ENCODE measurements at places on chromosomes 1 and 21. TPM values are rescaled to one million over a fixed set of nuclear protein-coding genes. Genes with fewer than 3 reads are reported as not detected.

DNA sequence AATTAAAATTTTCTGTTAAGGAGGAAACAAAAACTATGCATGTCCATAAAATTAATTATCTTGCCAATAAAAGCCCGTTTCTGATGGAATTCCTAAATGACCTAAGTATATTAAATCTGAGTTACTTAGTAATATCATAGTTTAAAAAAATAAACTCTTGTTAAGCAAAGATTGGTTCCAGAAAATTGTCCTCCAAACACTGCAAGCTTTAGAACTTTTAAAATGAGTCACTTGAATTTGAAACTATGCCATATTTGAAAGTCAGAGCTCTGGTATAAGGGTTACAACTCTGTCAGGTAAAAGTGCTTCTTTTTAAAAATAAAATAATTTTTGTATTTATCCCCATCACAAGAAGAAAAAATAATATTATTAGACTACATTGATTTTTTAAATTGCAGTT lies 409.5 kb downstream of the PLPP3 start:
- no peaks in the 10 kb centered on the region for H3K36me3 ChIP-seq
- H3K4me1 ChIP-seq, result no peaks in the 10 kb centered on the region
- H3K27ac ChIP-seq, result no peak overlapping the region

DNA sequence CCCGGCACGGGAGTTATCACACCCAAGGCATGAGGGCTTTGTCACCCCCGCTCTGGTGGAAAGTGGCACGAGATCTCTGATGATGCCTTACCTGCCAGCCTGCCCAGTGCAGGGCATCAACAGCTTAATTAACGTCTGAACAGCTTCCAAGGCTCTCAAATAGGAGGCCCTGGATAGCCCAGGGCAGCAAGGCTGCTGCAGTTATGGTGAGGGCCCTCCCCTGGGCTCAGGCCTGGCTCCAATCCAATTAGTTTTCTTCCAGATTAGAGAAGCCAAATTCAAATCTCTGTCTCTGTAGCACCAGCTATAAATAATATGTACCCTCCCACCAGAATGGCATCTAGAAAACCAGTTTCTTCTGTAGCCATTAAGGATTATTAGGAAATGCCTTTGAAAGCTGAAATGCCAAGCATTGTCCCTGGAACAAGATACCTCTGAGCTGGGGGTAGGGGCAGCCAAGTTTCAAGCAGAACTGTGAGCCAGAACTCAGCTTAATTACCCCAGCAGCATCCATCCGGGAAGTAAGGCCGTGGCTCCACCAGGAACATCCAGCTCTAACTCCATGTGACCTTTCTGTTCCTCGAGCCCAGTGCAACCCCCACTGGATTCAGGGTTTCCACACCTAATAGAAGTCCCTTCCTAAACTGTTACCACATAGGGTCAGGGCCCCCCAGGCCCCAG lies 12.5 kb downstream of the QSOX1 start:
- no peaks in the 10 kb centered on the region for H3K36me3 ChIP-seq
- no peak for DNase-seq
- no peak overlapping the region for H3K27ac ChIP-seq
- no peaks in the 10 kb centered on the region for H3K4me1 ChIP-seq
- no peaks in the 10 kb centered on the region for H3K27me3 ChIP-seq

GRCh38 chr1:84823511-84823910 lies 69.5 kb downstream of the LPAR3 start:
- H3K27ac ChIP-seq, result no peak overlapping the region
- H3K4me3 ChIP-seq, result no peak overlapping the region
- no peaks in the 10 kb centered on the region for H3K4me1 ChIP-seq
- no peak for DNase-seq
- H3K36me3 ChIP-seq, result no peaks in the 10 kb centered on the region

GRCh38 chr1:36948147-36948546 lies 86.2 kb downstream of the GRIK3 start:
- no peak overlapping the region for H3K27ac ChIP-seq
- H3K27me3 ChIP-seq, result peaks cover 3% of the 10 kb centered on the region
- DNase-seq, result no peak

The PRAMEF13 gene
- not detected for total RNA-seq

DNA sequence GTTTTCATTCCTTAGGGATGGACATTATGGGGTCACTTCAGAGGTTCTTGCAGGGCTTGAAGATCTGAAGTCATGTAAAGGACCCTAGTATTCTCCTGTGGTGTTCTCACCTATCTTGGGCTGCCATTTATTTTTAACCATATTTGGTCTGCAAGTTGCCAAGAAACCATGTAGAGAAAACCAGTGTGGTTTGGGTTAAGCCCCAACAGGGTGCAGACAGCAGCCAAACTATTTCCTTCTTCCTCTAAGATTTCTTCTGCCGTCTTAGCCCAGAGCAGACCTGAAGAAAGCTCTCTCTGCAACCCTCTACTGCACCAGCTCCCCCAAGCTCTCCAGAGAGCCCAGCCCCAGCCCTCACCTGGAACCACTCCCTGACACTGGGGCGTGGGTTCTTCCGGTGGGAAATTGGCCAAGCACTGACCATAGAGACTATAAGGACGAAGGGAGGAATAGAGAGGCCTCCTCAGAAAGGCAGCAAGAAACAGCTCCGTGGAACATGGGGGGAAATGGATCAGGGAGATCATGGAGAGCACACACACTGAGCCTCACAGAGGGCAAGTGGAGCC lies 136.6 kb downstream of the SYF2 start:
- H3K27ac ChIP-seq, result peak overlapping the region; percentile 71
- H3K27me3 ChIP-seq, result peaks cover 28% of the 10 kb centered on the region
- H3K4me3 ChIP-seq, result peak overlapping the region; percentile 31
- H3K36me3 ChIP-seq, result peaks cover 17% of the 10 kb centered on the region

- DNase-seq, result peak; percentile 35
- peaks cover 33% of the 10 kb centered on the region for H3K36me3 ChIP-seq
- peak overlapping the region; percentile 95 for H3K27ac ChIP-seq
- H3K4me3 ChIP-seq, result peak overlapping the region; percentile 46
- H3K27me3 ChIP-seq, result no peaks in the 10 kb centered on the region
Measured at GRCh38 chr1:243595527-243596210, 254.4 kb downstream of the AKT3 start.

The MPL gene
- not detected for total RNA-seq

DNA sequence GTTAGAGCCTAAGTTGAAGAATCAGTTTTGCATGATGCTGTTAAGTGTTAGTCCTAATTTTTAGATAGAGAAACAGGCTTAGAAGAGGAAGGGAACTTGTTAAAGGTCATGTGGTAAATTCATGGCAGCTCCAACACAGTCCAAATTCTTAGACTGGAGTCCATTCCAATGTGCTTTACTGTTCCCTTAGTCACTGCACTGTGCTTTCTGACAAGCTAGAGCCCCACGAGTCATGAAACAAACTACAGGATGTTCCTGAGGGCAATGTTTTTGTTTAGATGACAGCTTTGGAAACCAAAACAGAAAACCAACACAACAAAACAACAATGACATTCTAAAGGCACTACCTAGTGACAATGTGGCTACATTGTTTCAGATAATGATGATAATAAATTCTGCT lies 23.1 kb upstream of the RGS4 start:
- H3K4me3 ChIP-seq, result no peak overlapping the region
- no peak for DNase-seq
- H3K27ac ChIP-seq, result no peak overlapping the region
- no peaks in the 10 kb centered on the region for H3K27me3 ChIP-seq
- no peaks in the 10 kb centered on the region for H3K36me3 ChIP-seq

DNA sequence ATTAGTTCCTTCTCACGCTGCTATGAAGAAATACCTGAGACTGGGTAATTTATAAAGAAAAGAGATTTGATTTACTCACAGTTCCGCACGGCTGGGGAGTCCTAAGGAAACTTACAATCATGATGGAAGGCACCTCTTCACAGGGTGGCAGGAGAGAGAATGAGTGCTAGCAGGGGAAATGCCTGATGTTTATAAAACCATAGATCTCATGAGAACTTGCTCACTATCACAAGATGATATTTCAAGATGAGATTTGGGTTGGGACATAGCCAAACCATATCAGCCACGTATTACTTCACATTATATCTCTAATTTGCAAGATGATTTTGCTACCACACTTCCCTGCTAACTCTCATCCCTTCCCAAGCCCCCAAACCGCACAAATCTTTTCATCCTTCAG lies 9.1 kb downstream of the MNDA start:
- no peak overlapping the region for H3K27ac ChIP-seq
- H3K27me3 ChIP-seq, result no peaks in the 10 kb centered on the region
- no peaks in the 10 kb centered on the region for H3K36me3 ChIP-seq
- H3K4me1 ChIP-seq, result no peaks in the 10 kb centered on the region
- H3K4me3 ChIP-seq, result no peak overlapping the region

DNA sequence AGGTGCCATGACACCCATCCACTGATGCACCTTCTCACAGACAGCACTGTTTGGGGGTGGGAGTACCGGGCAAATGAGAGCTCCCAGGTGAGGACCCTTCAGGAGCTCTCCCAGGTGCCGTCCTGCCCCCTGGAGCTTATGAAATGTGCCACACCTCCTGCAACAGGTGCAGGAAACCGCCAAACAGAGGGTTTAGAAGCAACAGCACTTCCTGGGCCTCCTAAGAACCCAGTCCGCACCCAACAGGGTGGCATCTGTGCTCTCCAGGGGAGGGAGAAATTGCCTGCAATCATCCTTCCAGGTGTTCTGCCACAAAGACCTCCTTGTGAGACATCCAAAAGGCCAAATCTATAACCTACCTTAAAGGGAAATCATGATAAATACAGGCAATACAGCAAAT lies 87.7 kb upstream of the ATP1B1 start:
- no peak overlapping the region for H3K4me3 ChIP-seq
- H3K27me3 ChIP-seq, result peaks cover 8% of the 10 kb centered on the region
- no peaks in the 10 kb centered on the region for H3K36me3 ChIP-seq

The PRR9 gene
- total RNA-seq, result not detected

GRCh38 chr1:29783508-29784275 lies 547.4 kb downstream of the PTPRU start:
- no peaks in the 10 kb centered on the region for H3K4me1 ChIP-seq
- no peak overlapping the region for H3K27ac ChIP-seq
- peaks cover 13% of the 10 kb centered on the region for H3K27me3 ChIP-seq

The TFF2 gene
- not detected for total RNA-seq

The OLFML3 gene
- total RNA-seq, result 0.20 TPM

DNA sequence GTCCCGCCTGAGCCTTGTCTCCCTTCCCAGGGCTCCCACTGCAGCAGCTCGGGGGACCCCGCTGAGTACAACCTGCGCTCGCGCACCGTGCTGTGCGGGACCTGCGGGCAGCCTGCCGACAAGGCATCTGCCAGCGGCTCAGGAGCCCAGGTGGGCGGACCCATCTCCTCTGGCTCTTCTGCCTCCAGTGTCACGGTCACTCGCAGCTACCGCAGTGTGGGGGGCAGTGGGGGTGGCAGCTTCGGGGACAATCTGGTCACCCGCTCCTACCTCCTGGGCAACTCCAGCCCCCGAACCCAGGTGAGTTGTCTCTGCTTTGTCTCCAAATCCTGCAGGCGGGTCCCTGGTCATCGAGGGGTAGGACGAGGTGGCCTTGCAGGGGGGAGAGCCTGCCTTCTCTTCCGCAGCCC lies 14.9 kb upstream of the SEMA4A start:
- no peaks in the 10 kb centered on the region for H3K27me3 ChIP-seq
- DNase-seq, result no peak
- H3K4me3 ChIP-seq, result no peak overlapping the region
- H3K36me3 ChIP-seq, result peaks cover 20% of the 10 kb centered on the region
- H3K4me1 ChIP-seq, result no peaks in the 10 kb centered on the region

DNA sequence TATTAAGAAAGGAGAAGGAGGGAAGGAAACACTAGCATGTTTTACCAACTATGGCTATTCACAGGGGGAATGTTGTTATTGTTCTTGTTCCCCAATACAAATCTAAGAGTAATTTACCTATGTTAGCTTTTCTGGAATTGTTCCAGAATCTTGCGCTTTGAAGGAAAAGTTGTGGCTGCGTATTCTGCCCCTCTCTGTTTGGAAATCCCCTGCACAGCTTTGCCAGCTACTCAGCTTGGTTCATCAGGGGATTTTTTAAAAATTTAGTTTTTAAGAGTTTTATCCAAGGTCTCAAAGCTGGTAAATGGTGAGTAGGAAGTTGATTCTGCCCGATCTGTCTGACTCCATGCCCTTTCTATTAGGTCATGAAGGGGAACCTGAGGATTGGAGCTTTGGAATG lies 9.5 kb upstream of the IRF6 start:
- peaks cover 11% of the 10 kb centered on the region for H3K27me3 ChIP-seq
- H3K36me3 ChIP-seq, result no peaks in the 10 kb centered on the region

The FAM167B gene
- 1.1 TPM for total RNA-seq

The F3 gene
- total RNA-seq, result 0.18 TPM

The RGS13 gene
- total RNA-seq, result not detected

- peaks cover 4% of the 10 kb centered on the region for H3K27me3 ChIP-seq
- H3K4me1 ChIP-seq, result peaks cover 3% of the 10 kb centered on the region
- H3K36me3 ChIP-seq, result no peaks in the 10 kb centered on the region
- H3K27ac ChIP-seq, result no peak overlapping the region
- DNase-seq, result no peak
- H3K4me3 ChIP-seq, result no peak overlapping the region
Measured at GRCh38 chr1:203547147-203547546, 53.2 kb downstream of the OPTC start.

The TMOD4 gene
- total RNA-seq, result 1.5 TPM

DNA sequence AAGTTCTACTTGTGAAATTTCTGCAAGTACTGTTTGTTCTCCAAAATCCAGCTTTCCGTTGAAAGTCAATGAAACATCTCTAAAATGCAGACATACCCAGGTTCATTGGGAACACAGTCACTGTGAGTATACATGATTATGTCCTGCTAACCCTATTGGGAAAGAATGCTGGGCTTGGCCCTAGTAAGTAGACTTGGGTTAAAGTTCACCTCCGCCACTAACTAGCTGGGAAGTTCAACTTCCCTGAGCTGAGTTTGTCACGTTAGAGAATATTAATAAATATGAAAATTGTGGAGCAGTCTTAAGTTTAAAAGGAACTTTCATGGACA lies 10.5 kb upstream of the PGD start:
- DNase-seq, result no peak
- H3K4me1 ChIP-seq, result no peaks in the 10 kb centered on the region
- H3K4me3 ChIP-seq, result no peak overlapping the region
- H3K27ac ChIP-seq, result no peak overlapping the region
- no peaks in the 10 kb centered on the region for H3K36me3 ChIP-seq

The RGS18 gene
- 0.28 TPM for total RNA-seq

- no peaks in the 10 kb centered on the region for H3K36me3 ChIP-seq
- no peak overlapping the region for H3K27ac ChIP-seq
- H3K4me3 ChIP-seq, result no peak overlapping the region
- H3K27me3 ChIP-seq, result no peaks in the 10 kb centered on the region
- DNase-seq, result no peak
Measured at GRCh38 chr21:27225151-27225550, 258.3 kb upstream of the ADAMTS5 start.

The OR2T2 gene
- total RNA-seq, result not detected

The SPATA17 gene
- total RNA-seq, result not detected

DNA sequence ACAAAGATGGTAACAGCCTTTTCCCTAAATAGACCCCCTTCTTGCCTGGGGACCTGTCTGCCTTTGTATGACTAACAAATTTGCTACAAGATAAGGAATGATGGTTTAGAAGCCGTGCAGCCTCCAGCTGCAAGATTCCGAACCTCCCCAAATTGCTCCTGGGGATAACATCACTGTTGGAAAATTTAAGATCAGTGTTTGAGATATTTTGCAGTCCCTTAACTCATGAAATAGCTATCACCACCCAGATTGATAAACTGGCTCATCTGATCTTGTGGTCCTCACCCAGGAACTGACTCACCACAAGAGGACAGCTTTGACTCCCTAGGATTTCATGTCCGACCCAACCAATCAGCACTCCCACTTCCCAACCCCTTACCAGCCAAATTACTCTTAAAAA lies 254.7 kb downstream of the USH2A start:
- DNase-seq, result no peak
- no peak overlapping the region for H3K27ac ChIP-seq
- H3K27me3 ChIP-seq, result no peaks in the 10 kb centered on the region
- H3K36me3 ChIP-seq, result no peaks in the 10 kb centered on the region
- no peak overlapping the region for H3K4me3 ChIP-seq
- no peaks in the 10 kb centered on the region for H3K4me1 ChIP-seq

The SGIP1 gene
- total RNA-seq, result 0.08 TPM

All from activated CD4-positive, alpha-beta memory T cell treated with anti-CD3 and anti-CD28 coated beads, Interleukin-2, amount 10 ng/mL, durations not matched to agents 7 days and 5 days (primary cell).